ENCODE measurements at places on chromosomes 16 and 17. TPM values are rescaled to one million over a fixed set of nuclear protein-coding genes. Genes with fewer than 3 reads are reported as not detected.

- no peak for DNase-seq
Observed at GRCh38 chr17:77508047-77508715, 367.4 kb downstream of the SEC14L1 start.

Gene TBC1D3C
- total RNA-seq: not detected

DNA sequence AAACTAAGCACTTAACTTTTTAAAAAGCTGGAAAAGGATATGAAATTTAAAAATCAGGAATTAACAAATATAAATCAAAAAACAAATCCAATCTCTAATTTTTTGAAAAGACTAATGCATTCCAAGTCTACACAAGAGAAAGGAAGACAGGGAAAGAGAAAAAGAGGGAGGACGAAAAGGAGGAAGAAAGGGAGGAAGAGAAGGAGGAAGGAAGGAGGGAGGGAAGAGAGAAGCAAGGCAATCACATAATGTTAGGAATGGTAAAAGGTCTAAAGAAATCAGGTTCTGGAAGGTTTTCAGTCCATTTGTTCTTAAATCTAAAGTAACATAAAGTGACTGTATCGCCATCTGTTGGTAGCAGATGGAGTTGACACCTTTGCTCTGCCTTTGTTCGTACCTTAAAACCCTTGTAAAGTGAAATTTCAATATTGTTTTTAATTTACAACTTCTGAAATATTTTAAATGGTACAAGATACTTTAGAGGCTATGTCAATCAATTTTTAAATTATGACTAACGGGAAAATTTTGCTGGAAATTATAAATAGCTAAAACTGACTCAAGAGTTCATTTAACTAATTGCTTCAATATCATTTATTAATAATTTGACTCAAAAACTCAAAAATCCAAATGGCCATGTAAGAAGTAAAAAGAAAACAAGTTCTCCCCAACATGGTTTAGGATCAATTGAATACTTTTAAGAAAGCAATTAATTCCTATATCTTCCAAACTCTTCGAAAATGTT is 20.4 kb upstream of the CDYL2 start:
- DNase-seq: no peak

Gene GPR139
- not detected for total RNA-seq

DNA sequence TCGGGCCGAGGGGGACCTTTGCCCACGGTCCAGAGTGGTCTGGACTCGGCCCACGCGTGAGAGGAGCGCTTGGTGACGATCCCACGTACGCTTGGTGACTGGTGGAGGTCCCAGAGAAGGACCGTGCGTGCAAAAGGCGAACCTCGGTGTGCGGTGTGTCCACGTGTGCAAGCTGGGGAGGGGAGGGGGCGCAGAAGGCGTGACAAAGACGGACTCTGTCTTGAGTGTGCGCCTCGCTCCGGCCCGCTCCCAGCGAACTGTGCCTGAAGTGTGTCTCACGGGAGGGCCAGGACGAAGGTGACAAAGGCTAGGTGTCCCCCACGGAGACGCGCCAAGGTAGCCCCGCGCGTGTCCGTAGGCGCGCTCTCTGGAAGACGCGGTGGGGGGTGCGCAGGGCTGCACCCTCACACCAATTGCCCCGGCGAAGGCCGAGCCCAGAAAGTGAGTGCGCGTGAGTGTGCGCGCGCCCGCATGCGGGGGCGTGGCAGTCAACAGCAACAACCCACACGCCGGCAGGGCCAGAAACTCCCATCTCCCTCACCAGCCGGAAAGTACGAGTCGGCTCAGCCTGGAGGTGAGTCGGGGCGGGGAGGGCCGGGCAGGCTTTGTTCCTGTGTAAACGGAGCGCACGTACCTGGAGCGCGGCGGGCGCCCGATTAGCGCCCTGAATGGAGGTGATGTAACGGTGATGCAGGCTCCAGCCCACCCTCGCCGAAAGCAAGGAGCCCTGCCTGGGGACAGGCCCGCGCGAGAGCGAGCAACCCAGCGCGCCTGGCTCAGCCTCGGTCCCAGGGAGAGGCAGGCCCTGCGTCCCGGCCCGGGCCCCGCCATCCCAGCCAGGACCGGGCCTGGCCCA is at the start of gene GPRC5C:
GPRC5C (plus strand) TSS at position 521 of the 856 bp plus-strand sequence. CDS start 7,689 bp downstream, outside the sequence.
- peak; percentile 77 for DNase-seq

Gene SYCE1L
- total RNA-seq: not detected

DNA sequence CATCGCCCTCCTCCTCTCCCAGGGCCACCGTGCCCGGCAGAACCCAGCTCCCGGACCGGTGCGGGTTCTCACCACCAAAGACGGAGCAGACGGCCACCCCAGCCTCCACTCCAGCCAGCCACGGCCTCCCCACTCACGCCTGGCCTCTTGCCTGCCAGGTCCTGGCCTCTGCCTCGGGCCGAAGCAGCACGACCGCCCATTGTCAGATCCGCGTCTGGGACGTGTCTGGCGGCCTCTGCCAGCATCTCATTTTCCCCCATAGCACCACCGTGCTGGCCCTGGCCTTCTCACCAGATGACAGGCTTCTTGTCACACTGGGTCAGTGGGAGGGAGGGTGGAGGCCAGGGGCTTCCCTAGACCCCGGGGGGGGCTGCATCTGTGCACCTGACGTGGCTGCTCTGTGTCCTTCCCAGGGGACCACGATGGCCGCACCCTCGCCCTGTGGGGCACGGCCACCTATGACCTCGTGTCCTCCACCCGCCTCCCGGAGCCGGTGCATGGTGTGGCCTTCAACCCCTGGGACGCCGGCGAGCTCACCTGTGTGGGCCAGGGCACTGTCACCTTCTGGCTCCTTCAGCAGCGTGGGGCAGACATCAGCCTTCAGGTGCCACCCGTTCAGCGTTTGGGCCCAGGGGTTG is 6.6 kb upstream of the RHOT2 start:
- no peak for DNase-seq

DNA sequence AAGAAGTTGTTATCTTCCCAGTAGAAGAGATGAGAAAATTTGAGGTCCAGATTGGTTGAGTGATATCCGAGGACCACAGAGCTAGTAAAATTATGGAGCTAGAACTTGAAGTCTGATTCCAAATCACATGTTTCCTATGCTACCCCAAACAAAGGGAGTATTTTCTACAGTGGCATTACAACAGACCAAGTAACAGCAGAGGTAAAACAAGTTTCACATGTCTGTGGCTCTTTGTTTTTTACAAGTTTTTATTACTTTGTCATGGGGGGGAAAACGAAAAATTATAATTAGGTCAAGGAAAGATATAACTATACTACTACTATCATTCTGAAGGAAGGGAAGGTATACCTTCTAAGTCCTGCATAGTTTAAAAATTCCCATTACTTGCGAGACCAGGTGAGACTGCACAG is 49.4 kb downstream of the KANSL1 start:
- no peak for DNase-seq

GRCh38 chr17:42403150-42403549 is 14.9 kb upstream of the STAT3 start:
- DNase-seq: no peak

DNA sequence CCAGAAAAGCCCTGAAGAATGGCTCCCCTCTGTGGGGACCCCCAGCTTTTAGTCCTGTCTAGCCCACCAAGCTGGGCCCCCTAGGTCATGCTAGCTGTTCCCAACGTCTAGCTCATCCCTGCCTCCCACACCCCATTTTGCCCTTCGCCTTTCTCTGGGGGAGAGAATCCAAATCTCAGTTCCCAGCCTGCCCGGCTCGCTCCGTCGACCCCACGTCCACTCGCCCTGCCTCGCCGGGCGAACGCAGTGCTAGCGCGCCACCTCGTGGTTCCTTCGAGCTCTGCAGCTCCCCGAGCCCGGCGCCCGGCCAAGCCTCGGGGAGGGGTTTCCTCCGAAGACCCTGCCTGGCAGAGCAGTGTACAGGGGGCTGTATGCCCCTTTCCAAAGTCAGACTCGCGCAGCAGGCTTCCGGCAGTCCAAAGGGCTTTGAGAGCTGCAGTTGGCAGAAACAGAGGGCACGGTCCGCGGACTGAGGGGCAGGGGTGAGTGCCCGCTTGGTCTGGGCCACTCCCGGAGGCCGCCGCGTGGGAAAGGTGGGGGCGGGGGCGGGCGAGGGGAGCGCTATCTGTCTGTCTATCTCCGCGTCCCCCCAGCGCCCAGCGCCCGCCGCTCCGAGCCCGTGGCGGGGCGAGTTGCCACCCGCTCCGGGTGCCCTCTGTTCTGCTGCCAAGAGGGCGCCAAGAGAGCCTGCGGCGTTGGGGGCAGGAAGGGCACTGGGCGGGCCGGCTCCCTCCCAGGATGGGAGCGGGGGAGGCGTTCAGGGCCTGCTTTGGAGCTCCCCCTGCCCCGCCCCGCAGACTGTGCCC is 1.7 kb upstream of the DLX3 start:
- no peak for DNase-seq

- DNase-seq: no peak
Observed at GRCh38 chr16:85258629-85259028, 146.4 kb upstream of the CIBAR2 start.

GRCh38 chr17:68824707-68825106 is 130.5 kb downstream of the ABCA8 start:
- no peak for DNase-seq

DNA sequence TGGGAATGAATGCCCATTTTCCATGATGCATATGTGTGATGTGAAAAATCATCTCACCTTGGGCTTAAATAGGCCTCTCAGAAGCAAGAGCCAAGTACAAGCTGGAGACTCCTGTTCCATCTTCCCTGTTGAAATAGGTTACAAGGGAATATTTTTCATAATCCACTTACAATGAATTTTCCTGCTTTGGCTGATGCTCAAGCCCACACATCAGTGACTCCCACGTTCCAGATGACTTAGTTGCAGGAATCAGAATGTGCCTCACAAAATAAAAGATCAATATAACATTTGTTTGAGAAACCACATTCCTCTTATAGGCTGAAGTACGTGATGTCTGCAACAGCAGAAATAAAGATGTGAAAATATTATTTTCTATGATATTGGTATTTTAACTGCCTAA is 24.1 kb downstream of the ANKFN1 start:
- DNase-seq: no peak

Gene ZG16
- total RNA-seq: not detected

DNA sequence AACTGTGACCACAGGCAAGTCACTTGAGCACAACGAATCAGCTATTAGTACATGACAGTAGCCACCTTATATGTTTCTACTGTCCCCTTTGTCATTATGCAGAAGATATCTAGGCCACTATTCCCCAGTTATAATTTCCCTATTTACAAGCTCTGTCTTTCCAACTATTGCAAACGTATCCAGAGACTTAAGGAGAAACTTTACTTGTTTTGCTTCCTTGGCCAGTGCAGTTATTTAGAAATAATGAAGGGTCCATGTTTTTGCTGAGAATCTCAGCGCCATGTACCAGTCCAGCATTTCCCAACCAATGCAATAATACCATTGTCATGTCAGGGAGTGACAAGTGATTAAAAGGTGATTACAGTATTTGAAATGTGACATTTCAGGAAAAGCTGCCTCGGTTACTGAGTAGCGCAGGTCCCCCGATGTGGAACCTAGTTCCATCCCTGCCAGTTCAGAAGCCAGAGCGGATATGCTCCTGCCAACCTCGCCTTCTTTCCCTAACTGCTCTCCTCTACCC is 743 bp downstream of the ZNF624 start:
- DNase-seq: no peak

DNA sequence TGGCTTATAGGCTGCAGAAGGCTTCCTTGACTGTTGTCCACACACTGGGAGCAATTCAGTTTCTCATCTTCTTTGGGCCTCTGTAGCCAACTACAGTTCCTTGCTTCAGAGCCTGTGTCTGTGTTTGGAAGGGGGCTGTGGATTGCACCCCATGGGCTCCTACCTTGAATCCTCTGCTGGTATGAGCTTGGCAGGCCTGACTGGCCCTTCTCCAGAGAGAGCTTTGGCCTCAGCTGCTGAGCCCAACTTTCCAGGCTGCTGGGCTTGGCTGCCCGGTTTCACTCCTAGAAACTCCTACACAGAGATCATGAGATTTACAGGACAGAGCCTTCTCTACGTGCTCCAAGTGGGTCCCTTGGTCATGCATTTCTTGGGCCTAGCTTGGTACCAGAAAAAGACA is 354.4 kb downstream of the SNX29 start:
- no peak for DNase-seq

Gene ACSM2A
- not detected for total RNA-seq

- no peak for DNase-seq
Observed at GRCh38 chr17:60423865-60424264, 1.6 kb downstream of the CHCT1 start.

GRCh38 chr17:63629627-63630026 is 7.4 kb downstream of the MAP3K3 start:
- DNase-seq: no peak

- no peak for DNase-seq
Observed at GRCh38 chr17:7560172-7561027, 1.3 kb upstream of the SENP3 start.

GRCh38 chr16:19497176-19497575 is 24.7 kb downstream of the GDE1 start:
- DNase-seq: no peak

DNA sequence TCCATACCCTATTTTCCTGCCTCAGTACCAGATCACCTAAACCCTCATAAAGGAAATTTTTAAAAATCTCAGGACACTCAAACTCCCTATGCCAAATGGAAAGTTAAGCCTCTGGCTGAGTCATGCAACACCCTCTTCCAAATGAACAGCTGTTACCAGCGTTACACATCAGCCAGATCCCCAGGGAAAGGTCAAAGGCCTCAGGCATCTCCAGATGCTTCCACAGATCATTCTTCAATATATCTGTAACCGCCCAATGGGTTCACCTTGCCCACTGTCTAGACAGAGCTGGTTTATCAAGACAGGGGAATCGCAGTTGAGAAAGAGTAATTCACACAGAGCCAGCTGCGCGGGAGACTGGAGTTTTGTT is 29.1 kb upstream of the SHCBP1 start:
- no peak for DNase-seq

DNA sequence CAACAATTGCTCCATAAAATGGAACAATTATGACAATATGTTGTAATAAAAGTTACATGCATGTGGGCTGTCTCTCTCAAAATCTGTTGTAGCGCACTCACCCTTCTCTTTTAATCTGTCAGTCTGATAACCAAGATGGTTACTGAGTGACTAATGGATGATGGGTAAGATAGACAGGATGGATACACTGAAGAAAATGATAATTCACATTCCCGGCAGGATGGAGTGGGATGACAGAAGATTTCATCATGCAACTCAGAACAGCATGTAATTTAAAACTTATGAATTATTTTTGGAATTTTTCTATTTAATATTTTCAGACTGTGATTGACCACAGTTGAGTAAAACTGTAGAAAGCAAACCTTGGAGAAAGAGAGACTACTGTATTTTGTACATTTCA is 30.5 kb downstream of the CDH13 start:
- no peak for DNase-seq

Gene STAT5B
- total RNA-seq: 31.4 TPM

DNA sequence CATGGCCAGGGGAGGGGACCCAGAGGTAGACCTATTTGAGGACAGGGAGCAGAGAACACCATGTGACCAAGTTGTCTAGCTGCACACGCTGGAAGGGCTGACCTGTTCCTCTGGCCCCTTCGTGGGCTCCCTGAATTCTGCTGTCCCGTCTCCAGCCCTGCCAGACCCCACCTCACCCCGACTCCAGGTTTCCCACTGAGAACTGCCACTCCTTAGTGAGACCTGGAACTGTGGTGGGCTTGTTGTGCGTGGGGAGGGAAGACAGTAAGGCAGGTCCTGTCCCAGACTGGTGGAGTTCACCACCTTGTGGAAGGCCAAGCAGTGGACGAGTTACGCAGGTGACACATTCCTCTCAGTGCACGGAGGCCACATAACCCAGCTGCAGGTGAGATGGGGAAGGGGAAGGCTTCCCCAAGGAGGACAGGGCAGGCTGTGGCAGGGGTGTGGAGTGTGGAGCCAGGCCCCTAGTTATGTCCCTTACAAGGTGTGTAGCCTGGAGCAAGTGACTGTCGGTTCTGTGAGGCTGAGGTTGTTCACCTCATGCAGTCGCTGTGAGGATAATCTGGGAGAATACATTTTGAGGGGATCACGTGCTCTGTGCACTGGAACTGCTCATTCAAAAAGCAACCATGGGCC is 54.7 kb downstream of the USP22 start:
- DNase-seq: no peak

Data from right atrium auricular region (tissue), 2 donors.